ENCODE measurements at places on chromosomes 7 and 10.

DNA sequence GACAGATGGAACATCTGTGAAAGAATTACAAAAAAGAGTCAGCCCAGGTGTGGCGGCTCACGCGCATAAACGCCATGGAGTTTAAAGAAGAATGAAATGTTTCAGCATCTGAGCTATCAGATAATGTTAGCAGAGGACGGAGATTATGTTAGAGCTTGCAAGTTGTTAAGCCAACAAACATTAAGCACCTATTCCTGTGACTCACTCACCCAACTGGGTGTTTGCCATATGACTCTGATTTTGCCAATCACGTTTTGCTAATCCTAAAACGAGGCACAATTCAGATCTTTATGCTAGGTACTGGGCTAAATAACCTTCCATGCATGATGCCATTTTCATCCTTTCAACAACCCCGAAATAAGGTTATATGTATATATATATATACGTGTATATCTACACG, 29.0 kb upstream of the CCNY start:
- DNase-seq = no peak

DNA sequence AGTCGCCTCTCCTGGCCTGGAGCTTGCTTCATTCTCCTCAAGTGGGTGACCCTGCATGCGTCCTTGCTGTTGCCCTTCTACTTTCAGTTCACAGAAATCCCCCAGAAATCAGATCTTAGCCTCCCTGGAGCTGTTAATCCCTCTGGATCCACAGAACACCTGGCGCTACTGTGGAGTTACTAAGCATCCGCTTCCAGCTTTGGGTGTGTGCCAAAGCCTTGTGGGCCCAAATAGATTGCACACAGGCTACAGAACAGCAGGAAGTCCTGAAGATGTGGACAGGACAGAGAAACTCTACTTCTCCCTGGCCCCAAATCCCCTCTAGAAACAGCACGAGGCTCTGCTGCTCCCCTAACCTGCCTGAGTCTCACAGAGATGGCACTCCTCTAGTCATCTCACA, 36.6 kb upstream of the PDLIM1 start:
- DNase-seq = peak; percentile 22

DNA sequence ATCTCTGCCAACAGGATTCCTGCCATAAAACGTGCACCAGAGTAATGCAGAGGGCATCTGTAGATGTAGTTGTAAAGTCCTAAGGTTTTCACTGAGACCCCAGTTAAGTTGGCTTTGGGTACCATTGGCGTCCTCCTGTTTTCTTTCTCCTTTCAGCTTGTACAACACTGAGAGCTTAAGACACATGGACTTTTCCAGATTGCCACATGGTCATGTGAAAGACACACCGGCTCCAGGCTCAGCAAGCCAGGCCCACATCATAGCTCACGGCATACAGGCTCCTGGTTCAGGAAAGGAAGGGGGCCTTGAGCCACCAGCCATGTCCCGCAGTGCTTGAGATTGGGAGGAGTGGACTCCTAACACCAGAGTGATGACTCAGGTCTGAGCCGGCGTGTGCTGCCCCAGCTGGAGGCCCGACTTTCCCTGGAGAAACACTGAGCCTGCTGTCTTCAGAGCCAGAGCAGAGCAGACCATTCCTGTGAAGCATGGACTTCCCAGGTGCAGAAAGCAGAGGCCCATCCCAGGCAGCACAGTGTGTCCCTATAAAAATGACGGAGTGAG, 252.7 kb downstream of the PRPF18 start:
- DNase-seq = no peak

DNA sequence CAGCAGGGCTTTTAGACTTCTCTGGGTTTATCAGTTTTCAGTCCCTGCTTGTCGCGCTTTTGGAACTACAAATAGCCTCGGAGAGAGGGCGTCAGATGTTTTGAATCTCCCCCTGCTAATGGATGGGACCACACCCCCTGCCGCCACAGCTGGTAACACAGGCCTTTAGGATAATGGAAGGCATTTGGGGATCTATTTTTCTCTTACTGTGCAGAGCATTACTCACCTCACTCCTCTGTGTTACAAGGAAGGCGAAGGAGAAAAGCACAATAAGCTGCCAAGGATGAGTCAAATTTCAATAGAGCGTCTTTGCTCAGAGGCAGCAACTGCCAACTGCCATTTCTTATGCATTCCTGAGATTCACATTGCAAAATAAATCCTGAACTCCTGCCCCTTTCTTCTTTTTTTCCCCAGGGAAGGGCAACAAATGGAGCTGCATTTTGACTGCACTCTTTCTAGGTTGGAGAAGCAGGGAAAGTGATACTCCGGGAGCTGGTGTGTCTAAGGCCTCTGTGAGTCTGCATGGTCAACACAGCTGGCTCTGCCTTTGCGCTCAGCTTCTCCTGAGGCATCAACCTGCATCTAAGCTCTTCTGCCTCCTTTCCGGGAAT, 31.5 kb upstream of the SMNDC1 start:
- no peak for DNase-seq

GRCh38 chr10:74164716-74165529, 13.9 kb downstream of the ADK start:
- no peak for DNase-seq

DNA sequence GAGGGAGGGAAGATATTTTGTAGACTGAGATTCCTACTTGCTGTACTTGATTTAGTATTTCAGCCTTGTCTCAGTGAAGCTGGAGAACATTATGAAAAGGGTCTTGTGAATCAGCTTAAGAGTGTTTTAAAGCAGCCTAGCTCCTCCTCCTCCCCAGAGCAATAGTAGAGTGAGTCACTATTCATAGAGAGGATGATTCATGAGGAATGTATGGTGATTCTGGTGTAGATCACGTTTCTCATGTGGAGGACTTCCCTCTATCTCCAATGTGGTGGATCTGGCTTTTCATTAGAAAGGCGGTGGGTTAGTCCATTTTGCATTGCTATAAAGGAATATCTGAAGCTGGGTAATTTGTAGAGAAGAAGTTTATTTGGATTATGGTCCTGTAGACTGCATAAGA, 340.1 kb upstream of the CHRM2 start:
- no peak for DNase-seq

- DNase-seq = no peak
These were observed 260.6 kb upstream of the DKK1 start for GRCh38 chr10:52053497-52053896.

DNA sequence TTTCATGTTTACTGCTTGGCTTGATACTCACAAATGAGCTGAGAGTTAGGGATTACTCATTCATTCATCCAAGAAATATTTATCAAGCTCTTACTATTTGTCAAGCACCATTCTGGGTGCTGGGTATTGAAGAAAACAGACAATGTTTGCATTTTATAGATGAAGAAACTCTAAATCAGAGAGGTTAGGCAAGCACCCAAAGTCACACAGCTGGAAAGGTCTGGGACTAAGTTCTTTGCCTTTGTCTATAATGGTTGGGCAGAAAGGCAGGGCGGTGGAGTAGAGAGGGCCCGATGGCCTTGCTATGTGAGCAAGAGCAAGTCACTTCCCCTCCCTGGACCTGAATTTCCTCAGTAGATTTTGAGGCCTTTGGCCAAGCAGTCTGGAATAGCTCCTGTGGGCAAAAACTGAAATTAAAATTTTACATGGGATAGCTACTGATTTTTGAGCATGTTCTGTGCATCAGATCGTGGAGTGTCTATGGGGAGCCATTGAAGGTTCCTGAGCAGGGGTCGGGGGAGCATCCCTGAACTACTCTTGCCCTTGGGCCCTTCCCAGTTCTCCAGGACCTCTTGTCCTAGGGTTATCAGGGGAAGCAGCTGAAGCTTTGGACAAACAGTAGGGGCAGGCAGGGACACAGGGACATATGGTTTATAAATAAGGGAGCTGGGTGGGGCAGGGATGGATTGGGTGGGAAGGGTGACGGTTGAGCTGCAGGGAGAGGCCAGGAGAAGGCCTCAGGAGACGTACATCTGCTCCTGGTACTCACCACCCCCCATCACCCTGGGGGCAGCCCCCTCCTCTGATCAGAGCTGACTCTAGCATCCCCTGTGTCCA, 23.3 kb downstream of the AQP1 start:
- no peak for DNase-seq

GRCh38 chr10:78540355-78541076, 506.9 kb downstream of the RPS24 start:
- DNase-seq = no peak

GRCh38 chr10:85673270-85673669, 693.3 kb downstream of the GRID1 start:
- DNase-seq = no peak

GRCh38 chr10:102841827-102842345, 4.7 kb upstream of the CYP17A1 start:
- DNase-seq = no peak

DNA sequence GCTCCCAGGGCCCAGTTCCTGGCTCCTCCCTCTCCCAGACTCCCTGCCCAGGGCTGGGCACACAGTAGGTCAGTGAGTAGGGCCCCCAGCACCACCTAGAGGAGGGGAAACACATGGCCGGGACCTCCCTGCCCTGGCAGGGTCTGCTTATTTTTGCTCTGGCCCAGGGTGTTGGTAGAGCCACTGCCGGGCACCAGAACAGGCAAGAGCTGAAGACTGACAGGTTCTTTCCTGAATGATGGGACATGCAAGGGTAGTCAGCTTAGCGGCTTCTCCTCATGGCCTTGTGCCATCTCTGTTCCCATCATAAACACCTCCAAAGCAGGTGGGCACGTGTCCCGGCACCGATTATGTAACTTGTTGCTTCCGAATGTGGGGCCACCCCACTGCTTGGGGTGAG, 86.5 kb downstream of the NEURL1 start:
- no peak for DNase-seq

GRCh38 chr10:84241185-84241790, at the start of gene LRIT1:
Gene LRIT1 (minus strand): TSS chr10:84241546. CDS start chr10:84241439, 107 bp downstream.
- DNase-seq = no peak

DNA sequence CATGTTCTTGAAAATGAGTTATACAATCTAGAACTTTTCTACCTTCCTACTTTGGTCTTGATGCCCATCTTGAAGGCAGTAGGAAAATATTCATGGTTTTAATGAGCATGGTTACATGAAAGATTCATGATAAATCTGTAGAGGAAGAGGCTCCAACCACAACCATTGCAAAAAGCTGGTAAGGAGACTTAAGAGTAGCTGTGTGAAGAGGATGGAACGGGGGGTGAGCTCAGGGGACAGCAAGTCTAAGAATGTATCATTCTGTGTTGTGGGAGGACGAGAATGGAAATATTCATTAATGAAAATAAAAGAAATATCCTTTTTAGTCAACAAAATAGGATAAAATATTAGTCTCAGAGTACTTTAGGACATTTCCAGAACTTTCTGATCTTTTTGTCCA, 81.1 kb downstream of the BMPER start:
- DNase-seq = no peak

DNA sequence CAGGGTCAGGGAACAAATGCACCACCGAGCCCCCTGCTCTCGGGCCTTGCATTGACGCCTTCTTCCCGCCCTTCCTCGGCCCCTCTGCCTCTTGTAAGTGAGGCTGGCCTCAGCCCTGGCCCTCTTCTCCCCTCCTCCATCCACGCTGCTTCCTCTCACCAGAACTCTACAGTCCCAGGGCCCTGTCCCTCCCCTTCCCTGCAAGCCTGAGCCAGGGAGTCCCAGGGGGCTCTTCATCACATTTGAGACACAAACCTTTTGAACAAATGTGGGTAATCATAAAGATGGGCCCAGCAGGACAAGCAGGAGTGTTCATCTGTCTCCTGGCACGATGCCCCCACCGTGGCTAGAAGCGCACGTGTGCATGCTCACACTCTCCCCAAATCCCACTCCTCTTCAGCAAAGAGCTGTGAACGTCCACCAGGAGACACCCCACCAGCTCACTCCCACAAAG, 57.7 kb downstream of the SLIT1 start:
- DNase-seq = no peak

GRCh38 chr10:6390213-6390845, 187.6 kb downstream of the PFKFB3 start:
- peak; percentile 39 for DNase-seq

- DNase-seq = no peak
These were observed 245.6 kb upstream of the FERD3L start for GRCh38 chr7:19390795-19391194.
